ENCODE measurements at places on chromosomes 6 and 20. TPM values are rescaled to one million over a fixed set of nuclear protein-coding genes. Genes with fewer than 3 reads are reported as not detected.

FRMD1 gene
- polyA plus RNA-seq: 0.07 TPM

SIRPB2 gene
- polyA plus RNA-seq: 1.8 TPM

IRF4 gene
- polyA plus RNA-seq: 0.41 TPM

CALHM6 gene
- 5.9 TPM for polyA plus RNA-seq

C6orf52 gene
- polyA plus RNA-seq: 0.29 TPM

MYH7B gene
- polyA plus RNA-seq: 125 TPM

GRM1 gene
- 0.02 TPM for polyA plus RNA-seq

NR2E1 gene
- not detected for polyA plus RNA-seq

SPAG4 gene
- polyA plus RNA-seq: 6.7 TPM

MATN4 gene
- polyA plus RNA-seq: 0.05 TPM

CARMIL1 gene
- 9.5 TPM for polyA plus RNA-seq

CTCFL gene
- polyA plus RNA-seq: not detected

GPR6 gene
- not detected for polyA plus RNA-seq

PACSIN1 gene
- polyA plus RNA-seq: 14.0 TPM

SAMD3 gene
- 0.11 TPM for polyA plus RNA-seq

SAPCD1 gene
- polyA plus RNA-seq: 0.25 TPM

METTL24 gene
- polyA plus RNA-seq: 0.77 TPM

HLA-DQB1 gene
- 19.8 TPM for polyA plus RNA-seq

PRDM13 gene
- not detected for polyA plus RNA-seq

MCHR2 gene
- not detected for polyA plus RNA-seq

Measured in right cardiac atrium (tissue), 5 donors.